ENCODE measurements at places on chromosomes 4 and X. TPM values are rescaled to one million over a fixed set of nuclear protein-coding genes. Genes with fewer than 3 reads are reported as not detected.

The SOWAHD gene
- total RNA-seq: not detected

The ERVMER34-1 gene
- 1.2 TPM for total RNA-seq

The AIFM1 gene
- 21.1 TPM for total RNA-seq

The UGT2B17 gene
- total RNA-seq: not detected

The PDGFRA gene
- 33.1 TPM for total RNA-seq

The TMPRSS11D gene
- not detected for total RNA-seq

The LIAS gene
- 12.6 TPM for total RNA-seq

The NR0B1 gene
- total RNA-seq: not detected

The CT47B1 gene
- not detected for total RNA-seq

The CABS1 gene
- total RNA-seq: not detected

The TLR10 gene
- 0.10 TPM for total RNA-seq

The FAT4 gene
- total RNA-seq: 33.5 TPM

The FHL1 gene
- 223 TPM for total RNA-seq

The TNMD gene
- total RNA-seq: not detected

The TRIM61 gene
- total RNA-seq: 5.0 TPM

The LAP3 gene
- total RNA-seq: 75.6 TPM

The ADAMTS3 gene
- 5.3 TPM for total RNA-seq

The RNF212 gene
- 9.8 TPM for total RNA-seq

The LSM6 gene
- 37.0 TPM for total RNA-seq
